ENCODE measurements at places on chromosomes 16 and 17.

DNA sequence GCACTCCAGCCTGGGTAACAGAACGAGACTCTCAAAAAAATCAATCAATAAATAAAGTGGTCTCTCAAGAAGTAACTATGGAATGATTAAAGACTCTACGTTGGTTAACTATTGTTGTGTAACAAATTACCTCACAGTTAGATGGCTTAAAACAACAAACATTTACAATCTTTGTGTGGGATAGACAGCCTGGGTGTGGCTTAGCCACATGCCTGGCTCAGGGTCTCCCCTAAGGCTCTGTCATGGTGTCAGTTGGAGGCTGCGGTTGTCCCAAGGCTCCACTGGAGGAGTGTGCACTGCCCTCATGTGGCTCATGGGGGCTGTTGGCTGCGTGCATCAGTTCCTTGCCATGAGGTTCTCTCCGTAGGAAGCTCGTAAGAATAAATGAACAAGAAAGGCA is 294.5 kb downstream of the SNX29 start:
- DNase-seq: no peak

DNA sequence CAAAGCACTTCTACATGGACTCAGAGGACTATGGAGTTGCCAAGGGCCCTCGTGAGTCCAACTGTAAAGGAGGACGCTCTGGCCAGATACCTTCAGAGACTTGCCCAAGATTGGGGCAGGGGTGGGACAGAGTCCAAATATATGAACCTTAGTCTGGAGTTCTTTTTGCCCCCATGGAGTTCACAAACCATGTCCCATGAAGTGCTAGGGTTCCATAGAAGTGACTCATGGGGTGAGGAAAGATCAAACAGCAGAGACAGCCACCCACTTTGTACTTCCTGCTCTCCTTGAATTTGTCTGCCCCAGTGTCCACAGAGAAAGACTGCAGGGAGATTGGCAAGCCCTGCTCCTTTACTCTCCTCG is 29.0 kb downstream of the SRL start:
- no peak for DNase-seq

- DNase-seq: no peak
These were observed 197.6 kb downstream of the DNAH9 start for GRCh38 chr17:11795906-11796305.

DNA sequence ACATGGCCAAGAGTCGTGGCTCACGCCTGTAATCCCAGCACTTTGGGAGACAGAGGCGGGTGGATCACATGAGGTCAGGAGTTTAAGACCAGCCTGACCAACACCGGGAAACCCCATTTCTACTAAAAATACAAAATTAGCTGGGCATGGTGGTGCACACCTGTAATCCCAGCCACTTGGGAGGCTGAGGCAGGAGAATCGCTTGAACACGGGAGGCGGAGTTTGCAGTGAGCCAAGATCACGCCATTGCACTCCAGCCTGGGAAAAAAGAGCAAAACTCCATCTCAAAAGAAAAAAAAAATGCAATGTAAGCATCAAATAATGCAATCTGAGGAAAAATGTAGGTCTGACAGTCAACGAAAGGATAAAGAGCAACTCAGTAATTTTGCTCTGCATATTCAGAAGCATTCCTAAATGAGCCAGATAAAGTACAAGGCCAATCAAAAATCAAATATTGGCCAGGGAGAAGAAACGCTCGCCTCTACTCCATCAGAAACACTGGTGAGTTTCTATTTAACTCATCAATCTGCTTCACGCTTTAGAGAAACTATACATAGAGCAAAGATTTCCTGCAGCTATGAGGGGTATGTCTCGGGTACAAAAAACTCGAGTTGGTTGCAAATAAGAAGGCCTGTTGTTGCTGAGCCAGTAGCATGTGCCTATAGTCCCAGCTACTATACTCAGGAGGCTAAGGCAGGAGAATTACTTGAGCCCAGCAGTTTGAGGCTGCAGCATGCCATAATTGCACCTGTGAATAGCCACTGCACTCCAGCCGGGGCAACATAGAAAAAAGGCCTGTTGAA is 3.7 kb downstream of the TXNDC11 start:
- DNase-seq: no peak

DNA sequence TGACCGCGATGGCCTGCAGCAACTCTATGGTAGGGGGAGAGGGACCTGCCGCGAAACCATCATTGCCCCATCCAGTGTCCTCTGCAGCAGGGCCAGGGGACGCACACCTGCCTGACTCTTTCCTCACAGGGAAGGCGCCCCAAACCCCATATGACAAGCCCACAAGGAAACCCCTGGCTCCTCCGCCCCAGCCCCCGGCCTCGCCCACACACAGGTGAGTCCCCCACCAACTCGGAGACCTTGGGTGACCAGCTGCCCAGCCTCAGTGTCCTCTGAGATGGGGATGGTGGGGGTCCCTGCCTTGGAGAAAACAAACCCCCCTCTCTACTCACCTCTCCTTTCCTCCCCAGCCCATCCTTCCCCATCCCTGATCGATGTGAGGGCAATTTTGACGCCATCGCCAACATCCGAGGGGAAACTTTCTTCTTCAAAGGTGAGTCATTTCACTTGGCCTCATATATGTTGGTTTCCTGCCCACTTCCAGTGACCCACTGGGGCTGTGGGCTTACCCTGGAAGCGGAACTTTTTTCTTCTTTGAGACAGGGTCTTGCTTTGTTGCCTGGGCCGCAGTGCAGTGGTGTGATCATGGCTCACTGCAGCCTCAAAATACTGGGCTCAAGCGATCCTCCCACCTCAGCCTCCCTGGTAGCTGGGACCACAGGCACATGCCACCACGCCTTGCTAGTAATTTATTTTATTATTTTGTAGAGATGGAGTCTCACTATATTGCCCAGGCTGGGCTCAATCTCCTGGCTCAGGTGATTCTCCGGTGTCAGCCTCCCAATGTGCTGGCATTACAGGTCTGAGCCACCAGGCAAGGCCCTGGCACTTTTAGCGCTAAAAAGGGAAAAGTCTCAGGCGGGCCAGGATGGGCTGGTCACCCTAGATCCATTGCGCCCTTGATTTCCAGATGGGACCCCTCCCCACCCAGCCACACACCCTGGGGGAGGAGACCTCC is 8.0 kb upstream of the IL32 start:
- no peak for DNase-seq

DNA sequence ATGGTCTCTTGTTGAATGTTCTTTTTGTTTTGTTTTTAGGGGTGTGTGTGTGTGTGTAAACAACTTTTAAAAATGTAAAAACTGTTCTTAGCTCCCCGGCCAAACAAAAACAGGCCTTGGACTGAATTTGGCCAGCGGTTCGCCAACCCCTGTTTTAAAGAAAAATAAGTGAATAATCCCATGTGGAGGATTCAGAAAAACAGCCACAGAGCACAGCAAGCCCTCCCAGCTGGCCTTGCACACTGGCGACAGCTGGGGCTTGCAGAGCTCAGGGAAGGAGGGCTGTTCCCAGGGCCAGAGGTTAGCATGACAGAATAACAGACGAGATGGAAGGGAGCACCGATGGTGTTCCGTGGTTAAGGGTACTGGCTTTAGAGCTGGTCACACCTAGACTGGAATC is 39.0 kb downstream of the EMP2 start:
- DNase-seq: no peak

DNA sequence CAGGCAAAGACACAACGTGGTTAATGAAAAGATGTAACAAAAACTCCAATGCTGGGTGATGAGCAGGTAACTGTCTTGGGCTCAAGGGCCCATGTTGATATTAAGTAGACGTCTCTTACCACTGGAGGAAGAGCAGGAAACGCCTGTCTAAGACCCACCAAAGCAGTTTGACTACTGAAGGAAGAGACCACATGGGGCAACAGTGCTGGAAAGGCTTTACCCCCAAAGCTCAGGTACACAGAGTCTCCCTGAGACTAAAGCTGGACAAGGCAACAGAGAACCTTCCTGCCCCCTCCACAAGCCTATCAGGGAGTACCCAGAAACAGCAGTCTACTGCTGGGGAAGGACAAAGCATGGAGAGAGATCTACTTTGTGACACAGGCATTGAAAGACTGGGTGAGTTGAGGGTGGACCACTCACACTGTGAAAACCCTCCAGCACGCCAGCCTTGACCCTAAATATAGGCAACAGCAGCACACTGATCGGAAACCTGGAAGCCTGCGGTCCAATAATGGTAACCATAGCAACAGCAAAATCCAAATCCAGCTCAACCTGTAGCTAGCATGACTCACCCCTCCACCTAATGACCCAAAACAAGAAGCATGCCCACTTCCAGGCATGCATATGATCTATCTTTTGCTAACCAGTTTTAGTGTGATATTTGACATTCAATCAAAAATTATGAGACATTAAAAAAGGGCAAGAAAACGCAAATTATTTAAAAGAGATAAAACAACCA is 270.5 kb upstream of the SDK2 start:
- no peak for DNase-seq

DNA sequence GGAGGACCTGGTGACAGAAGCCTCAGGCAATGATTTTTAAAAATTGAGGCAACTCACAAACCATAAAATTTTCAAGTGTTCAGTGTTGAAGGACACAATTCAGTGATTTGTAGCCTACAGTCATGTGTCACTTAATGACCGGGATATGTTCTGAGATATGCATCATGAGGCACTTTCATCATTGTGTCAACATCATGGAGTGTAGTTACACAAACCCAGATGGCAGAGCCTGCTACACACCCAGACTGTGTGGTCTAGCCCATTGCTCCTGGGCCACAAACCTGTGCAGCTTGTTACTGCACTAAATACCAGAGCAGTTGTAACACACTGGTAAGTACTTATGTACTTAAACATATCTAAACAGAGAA is 1.6 kb downstream of the PRSS41 start:
- DNase-seq: no peak

GRCh38 chr17:45894022-45894784 is at the start of gene MAPT:
MAPT (plus strand) TSS chr17:45894554; CDS start chr17:45962338, 67,784 bp downstream.
- DNase-seq: peak; percentile 88

DNA sequence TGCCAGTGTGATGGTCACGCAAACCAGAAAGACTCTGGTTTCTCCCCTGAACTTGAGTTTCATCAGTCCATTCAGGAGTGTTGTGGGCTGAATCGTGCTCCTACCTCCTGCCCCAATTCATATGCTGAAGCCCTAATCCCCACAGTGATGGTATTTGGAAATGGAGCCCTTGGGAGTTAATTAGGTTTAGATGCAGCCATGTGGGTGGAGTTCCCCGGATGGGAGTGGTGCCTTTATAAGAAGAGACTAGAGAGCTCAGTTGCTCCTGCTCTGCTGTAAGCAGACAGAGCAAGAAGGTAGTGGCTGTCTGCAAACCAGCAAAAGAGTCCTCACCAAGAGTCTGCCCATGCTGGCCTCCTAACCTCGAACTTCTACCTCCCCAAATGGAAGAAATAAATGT is 160.3 kb upstream of the DYNLRB2 start:
- DNase-seq: no peak

GRCh38 chr16:78072275-78072674 is 27.2 kb upstream of the WWOX start:
- DNase-seq: no peak

DNA sequence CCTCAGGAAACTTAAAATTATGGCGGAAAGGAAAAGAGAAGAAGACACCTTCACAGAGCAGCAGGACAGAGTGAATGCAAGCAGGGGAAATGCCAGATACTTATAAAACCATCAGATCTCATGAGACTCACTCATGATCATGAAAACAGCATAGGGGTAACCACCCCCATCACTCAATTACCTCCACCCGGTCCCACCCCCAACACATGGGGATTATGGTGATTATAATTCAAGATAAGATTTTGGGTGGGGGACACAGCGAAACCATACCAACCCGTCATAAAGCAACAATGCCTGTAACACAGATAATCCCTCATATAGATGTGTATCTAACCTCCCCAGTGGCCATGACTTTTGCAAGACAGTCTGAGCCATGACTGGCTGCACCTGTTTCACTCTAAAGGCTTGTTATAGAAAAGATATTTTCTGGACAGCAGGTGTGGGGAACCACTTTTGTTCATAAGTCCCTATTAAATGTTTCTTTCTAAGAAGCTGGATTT is 7.0 kb upstream of the GSDMA start:
- DNase-seq: no peak

DNA sequence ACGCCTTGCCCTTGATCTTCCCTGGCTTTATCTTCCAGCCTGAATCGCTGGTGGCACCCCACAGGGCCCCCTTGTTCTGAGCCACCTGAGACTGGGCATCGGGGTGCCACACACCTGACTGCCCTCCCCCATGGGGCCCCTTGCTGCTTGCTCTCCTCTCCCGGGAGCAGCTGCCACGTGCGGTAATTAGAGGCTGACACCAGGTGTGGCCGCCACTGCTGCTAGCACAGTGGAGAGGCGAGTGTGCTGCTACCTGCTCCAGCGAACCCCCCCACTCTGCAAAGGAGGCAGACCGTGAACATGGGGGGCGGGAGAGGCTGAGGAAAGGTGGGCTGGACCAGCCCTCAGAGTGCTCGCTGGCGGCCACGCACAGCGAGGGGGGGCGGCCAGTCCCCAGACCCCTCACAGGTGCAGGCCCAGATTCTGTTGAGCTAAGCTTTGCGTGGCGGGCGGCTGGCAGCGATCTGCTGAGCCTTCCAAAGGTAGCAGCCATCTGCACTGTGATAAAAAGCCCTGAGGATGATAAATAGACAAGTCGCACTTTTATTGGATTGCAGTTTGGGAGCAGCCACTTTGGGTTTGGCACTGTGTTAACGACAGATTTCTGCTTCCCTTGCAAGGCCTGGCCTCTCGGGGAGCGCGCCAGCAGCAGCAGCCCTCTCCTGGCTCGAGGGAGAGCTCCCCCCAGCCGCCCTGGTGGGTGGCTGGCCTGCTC is 167.9 kb upstream of the GSE1 start:
- no peak for DNase-seq

DNA sequence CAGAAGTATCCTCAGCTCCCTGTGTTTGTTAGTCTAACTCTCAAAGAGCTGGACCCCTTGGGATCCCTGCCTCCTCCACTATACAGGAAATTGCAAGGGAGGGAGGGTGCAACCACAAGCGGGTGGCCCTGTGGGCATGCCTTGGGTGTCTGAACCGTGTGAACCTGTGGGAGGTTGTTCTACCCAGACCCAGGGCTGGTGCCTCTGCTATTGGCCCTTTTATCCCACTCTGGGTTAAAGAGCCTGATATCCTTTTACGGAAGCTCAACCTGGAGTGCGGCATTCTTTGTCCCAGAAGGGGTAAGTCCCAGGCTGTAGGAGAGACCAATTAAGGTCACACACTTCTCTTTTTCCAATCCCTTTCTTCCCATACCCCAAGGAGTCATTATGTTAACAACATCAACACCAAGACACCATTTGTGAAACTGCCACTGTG is 53.4 kb downstream of the ARSG start:
- peak; percentile 23 for DNase-seq

DNA sequence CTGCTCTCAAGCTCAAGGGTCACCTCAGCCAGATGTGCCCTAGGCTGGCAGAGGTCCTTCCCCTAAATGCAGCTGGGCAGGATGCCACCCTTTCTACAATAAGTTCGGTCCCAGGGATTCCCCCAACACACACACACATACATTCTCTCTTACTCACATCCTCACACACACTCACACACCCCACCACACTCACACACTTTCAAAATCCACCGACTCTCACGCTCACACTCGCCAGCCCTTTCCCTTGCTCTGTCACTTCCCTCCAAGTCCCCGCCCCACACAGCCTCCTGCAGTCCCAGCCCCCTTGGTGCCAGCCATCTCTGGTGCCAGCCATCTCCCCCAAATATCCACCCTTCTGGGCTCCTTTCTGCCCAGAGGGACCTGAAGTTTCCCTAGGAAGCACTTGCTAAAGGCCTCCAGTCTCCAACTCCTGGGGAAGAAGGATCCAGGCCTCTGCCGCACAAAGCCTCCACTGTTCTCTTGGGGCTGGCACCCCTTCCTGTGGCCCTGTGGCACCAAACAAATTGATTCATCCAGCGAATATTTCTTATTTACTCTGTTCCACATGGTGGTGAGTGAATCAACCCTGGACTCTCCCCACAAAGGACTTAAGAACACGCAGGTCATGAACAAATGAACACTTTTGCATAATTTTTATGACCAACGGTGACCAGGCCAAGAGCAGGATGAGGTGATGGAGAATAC is 3.8 kb upstream of the USP36 start:
- peak; percentile 11 for DNase-seq

All from CD4-positive, alpha-beta T cell treated with Interferon alpha-2 for 1 hour (primary cell).